ENCODE measurements at places on chromosomes 4 and X.

DNA sequence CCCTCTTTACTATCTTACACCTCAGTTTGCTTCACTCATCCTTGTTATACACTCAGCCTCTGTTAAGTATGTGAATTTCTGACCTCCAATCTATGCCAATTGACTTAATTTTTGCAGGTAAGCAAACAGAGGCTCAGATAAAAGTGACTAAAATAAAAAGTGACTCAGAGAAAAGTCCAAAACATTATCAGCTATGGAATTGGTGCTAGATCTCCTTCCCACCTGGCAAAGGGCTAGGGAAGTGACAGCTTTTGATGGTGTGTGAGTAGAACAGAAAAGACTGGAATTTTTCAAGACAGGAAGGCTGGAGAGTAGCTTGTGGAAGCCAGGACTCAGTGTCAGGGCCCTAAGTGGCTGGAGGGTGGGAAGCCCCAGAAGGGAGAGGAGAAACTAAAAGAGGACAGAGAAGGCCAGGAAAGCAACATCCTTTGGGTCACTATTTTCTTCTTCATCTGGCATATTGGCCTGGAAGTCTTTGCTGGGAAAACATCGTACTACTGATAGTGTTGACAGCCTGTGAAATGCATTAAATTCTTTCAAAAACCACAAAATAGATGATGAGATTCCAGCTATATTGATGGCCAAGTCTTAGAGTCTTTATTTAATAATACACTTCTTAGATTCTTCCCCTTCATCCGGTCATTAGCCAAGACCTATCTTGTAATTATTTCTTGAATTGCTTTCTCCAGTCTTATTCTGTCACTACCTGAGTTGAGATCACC is 392.8 kb downstream of the RAPGEF2 start:
- DNase-seq, result no peak

DNA sequence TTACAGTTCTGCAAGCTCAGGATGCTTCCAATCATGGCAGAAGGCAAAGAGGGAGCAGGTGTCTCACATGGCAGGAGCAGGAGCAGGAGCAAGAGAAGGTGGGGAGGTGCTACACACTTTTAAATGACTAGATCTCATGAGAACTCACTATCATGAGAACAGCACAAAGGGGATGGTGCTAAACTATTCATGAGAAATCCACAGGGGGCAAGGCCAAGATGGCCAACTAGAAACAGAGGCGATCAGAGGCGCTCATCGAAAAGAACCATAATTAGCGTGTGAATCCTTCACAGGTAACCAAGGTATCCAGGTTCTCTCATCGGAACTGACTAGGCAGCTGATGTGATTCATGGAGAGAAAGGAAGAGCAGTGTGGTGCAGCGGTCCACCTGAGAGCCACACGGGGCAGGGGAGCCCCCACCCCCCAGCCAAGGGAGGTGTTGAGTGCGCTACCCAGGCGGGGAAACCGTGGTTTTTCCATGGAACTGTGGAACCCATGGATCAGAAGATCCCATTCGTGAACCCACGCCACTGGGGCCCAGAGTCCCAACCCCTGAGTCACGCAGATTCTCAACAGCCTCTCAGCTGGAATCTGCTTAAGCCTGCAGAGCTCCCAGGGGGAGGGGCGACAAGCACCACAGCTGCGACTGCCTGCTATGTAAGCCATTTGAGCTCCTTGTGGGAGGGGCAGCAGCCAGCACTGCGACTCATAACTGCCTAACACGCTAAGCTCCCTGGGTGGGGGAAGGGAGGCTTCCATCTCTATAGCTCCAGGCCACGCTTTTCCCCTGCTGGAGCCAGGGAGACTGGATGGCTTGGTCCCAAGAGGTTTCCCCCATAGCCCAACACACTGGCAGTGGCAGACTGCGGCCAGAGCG is 46.7 kb downstream of the FGF16 start:
- DNase-seq, result no peak

DNA sequence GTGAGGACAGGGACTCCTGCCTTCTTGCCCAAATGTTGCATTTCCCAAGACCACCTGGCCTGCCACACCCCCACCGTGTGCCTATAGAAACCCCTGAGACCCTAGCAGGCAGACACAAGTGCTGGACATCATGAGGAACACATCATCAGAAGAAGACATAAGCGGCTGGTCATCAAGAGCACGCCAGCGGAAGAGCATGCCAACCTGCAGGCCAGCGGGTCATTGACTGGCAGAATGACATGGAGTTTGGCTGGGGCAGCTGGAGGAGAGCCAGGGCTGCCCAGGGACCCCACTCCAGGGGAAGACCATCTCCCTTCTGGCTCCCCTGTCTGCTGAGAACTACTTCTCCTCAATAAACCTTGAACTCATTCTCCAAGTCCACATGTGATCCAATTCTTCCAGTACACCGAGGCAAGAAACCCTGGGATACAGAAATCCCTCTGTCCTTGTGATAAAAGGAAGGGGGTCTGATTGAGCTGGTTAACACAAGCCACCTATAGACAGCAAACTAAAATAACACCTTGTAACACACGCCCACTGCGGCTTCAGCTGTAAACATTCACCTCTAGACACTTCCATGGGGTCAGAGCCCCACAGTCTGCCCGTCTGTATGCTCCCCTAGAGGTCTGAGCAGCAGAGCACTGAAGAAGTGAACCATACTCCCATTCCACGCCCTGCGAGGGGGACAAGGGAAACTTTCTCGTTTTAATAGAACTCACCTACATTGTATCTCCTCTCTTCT is 164.8 kb upstream of the EMCN start:
- peak; percentile 50 for DNase-seq

- no peak for DNase-seq
These were observed 698 bp downstream of the AFF1 start for GRCh38 chr4:86935566-86935852.

DNA sequence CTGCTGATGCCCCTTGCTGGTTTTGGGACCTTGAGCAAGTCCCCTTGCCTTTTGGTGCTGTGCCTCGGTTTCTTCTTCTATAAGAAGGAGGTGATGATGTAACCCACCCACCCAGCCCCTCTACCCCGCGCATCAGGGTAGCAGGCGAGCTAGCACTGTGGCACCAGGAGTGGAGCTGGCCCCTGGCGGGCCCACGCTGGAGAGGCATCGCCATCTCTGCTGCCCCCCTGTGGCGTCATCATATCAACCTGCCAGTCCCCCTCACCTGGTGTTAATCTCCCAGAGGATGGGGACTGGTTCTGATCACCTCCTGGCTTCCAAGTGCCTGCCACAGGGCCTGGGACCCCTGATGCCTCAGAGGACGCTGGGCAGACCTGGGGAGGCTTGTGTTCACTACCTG is 6.3 kb upstream of the SORCS2 start:
- DNase-seq, result peak; percentile 15
